ENCODE measurements at places on chromosomes 16 and 17.

GRCh38 chr17:27904114-27904513, 10.9 kb upstream of the LYRM9 start:
- no peak for DNase-seq

DNA sequence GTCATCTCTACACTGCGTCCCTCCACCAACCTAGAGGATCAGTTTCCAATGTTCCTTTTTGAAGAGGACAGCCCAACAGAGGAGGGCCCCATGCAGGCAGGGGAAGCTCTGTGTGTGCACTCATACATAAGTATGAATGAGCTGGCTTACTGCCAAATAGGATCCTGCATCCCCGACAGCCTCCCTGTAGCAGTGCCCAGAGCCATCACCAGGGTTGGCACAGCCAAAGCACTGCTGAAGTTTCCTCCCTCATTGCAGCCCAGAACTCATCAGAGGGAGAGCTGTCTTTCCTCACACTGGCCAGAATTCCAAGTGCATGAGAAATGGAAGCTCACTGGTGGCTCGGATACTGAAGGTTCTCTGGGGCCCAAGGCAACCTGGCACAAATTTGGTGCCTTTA, 114.4 kb downstream of the ASIC2 start:
- no peak for DNase-seq

GRCh38 chr16:23280483-23280967, 21.6 kb upstream of the SCNN1B start:
- DNase-seq = no peak

GRCh38 chr16:12558641-12559040, 245.0 kb downstream of the CPPED1 start:
- no peak for DNase-seq

DNA sequence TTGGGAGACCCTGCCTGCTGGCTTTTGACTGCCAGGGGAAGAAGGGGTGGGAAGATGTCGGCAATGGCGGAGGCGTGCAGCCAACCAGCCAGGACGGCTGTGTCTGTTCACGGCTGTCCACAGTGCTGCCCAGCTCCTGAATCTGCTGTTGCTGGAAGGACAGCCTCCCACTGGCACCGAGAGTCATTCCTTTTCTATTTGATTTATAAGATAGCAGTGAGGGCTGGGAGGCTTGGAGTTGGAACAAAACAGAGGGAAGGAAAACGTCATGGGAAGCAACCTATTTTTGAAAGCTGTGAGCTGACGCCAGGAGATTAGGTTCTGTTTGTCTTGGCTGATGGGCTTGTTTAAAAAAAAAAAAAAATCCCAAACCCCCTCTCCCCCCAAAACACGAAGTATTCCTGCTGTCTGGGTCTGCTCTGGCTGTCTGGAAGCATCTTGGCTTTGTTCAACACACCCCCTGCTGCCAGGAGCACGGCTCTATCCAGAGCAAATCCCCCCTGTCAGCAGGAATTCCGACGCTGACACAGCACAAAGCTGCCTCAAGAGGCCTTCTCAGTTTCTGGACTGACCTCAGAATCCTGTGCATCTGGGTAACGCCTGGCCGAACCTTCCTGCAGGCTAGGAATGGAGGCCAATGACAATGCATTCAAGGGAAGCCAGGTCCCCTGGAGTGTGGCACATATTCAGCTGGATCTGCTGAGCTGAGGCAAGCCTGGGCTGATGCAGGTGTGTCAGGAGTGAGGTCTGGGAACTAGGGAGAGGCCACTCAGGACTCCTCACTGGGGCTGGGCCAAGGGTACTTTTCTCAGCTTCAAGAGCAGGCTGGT, 41.0 kb upstream of the SREBF1 start:
- peak; percentile 87 for DNase-seq

DNA sequence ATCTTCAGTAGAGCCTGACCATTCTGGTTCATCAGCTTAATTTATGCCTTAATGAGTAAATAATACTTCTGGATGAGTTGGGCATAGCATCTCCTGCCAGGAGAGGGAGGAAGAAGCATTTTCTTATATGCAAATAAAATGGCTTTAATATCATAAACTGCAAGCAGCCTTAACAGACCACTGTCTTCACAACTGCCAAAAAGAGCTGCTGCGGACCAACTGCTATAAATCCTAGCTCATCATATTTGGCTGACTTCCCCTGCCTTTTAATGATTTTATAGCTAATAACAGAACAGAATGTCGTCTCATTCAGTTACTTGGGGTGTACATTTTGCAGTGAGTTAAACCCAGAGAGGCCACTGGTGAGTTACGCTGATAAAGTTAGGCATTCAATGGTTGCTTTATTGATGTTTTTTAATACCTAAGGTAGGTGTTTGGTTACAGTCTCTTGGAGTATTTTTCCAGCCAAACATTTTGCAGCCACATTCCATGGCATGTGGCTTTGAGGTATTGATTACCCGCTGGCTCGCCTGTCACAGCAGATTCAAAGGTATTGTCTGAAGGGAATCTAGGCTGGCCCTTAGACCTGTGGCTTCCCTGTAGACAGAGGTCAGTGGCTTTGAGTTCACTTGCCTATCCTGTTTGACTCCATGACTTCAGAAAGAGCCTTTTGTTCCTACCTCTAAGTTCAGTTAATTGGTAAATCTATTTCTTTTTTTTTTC, 16.4 kb downstream of the FAM20A start:
- DNase-seq = peak; percentile 65

DNA sequence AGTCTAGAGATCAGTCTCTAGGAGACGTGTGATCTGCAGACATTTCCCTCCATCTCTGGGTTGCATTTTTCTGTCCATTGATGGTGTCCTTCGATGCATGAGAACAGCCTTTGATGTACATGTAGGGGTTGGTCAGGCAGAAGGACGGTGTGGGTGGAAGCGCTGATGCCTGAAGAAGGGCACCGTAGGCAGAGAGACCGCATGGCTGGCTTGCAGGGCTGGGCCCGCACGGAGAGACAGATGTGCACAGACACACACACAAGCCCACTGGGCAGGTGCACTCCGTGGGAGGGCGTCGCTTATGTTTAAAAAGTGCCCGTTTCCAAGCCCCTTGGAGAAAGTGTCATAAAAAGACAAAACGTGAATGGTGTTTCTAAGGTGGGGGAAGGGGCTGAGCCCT, 15.7 kb upstream of the WFIKKN1 start:
- no peak for DNase-seq

- no peak for DNase-seq
These were observed 39.4 kb upstream of the ACSF3 start for GRCh38 chr16:89054261-89054661.

- DNase-seq = no peak
These were observed 96.2 kb downstream of the PGS1 start for GRCh38 chr17:78474614-78475146.

DNA sequence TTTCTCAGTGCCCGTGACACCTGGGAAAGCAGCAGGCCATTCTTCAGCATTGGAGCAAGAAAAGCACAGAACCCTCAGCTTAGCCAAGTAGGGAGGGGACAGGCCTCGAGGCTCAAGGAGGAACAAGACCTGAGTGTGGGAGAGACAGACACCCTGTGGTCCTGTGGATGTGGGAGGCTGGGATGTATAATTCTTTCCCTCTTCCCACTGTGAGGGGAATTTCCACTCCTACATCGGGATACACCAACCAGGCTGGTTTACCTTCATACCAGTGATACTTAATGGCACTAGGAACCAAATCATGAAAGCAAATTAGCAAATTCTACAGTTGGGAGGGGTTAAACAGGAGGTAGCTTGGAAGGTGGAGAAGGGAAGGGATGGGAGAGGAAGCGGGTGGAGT, 41.7 kb downstream of the LYRM1 start:
- DNase-seq = no peak

GRCh38 chr17:76565728-76566612, 19.7 kb downstream of the ST6GALNAC2 start:
- no peak for DNase-seq

- DNase-seq = no peak
These were observed 73.7 kb downstream of the SREBF1 start for GRCh38 chr17:17763136-17763535.

DNA sequence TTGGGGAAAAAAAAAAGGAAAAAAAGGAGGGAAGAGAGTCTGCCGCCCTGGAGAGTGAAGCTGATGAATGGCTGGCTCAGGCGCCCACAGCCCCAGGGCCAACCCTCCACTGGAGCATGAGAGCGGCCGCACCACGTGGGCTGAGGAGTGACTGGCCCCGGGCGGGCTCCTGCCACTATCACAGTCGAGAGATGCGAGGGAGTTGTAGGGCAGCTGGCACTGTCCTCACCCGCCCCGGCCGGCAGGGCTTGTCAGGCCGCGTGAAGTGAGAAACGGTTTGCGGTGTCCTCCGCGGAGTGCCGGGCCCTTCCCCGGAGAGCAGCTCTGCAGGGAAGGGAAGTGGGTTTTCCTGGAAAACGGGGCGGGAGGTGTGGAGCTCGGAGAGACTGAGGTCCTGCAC, 45.9 kb downstream of the JPH3 start:
- DNase-seq = no peak

DNA sequence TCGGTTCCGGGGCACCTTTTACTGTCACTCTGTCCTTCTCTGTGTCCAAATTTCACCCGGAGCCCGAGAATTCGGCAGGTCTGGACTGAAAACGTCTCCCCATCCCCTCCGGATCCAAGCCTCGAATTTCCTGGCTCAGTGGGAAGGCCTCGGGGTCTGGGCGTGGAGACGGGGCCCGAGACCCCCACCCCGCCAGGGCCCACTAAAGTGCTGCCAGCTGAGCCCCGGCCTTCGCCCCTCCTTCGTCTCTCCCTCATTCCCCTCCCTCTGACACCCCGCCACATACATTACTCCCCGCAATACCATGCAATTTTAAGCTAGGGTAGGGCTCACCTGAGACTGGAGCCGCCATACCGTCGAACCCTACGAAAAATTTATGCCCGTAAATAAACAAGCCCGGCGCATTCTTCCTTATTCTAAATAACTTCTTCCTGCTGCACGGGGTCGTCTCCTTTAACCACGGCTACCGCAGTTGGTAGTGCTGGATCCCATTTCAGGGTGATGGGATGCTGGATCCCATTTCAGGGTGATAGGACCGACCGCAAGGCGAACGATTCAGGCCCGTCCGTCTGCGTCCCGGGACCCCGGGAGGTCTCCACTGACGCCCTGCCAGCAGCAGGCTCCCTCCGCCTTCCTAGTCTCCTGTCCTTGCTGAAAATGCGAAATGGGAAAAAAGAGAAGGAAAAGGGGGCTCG, 4.4 kb upstream of the OR1F1 start:
- DNase-seq = no peak

- DNase-seq = no peak
These were observed 79.0 kb upstream of the SMURF2 start for GRCh38 chr17:64741038-64741641.

- DNase-seq = no peak
These were observed 4.5 kb upstream of the CBX8 start for GRCh38 chr17:79801156-79802038.

GRCh38 chr16:75647112-75647491, 363 bp downstream of the KARS1 start:
- no peak for DNase-seq

DNA sequence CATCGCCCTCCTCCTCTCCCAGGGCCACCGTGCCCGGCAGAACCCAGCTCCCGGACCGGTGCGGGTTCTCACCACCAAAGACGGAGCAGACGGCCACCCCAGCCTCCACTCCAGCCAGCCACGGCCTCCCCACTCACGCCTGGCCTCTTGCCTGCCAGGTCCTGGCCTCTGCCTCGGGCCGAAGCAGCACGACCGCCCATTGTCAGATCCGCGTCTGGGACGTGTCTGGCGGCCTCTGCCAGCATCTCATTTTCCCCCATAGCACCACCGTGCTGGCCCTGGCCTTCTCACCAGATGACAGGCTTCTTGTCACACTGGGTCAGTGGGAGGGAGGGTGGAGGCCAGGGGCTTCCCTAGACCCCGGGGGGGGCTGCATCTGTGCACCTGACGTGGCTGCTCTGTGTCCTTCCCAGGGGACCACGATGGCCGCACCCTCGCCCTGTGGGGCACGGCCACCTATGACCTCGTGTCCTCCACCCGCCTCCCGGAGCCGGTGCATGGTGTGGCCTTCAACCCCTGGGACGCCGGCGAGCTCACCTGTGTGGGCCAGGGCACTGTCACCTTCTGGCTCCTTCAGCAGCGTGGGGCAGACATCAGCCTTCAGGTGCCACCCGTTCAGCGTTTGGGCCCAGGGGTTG, 6.6 kb upstream of the RHOT2 start:
- no peak for DNase-seq

GRCh38 chr16:3182608-3183444, 5.2 kb upstream of the OR1F1 start:
- DNase-seq = no peak

DNA sequence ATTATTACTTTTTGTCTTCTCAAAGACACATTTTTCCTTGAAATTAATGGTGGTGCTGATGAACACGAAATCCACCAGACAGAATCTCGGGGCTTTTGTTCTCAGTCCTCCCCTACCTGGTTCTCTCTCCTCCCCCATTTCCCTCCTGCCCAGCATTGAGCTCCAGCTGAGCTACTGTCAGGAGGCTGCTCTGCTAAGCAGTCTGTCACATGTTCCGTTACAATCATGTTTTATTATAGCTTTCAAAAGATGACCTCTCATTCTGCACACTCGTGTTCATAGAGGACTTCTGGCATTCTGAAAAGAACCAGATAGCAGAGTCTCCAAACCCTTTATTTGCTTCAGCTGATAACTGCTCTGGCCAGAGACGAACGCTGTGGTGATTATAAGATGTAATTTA, 732.5 kb upstream of the RBFOX1 start:
- DNase-seq = no peak

DNA sequence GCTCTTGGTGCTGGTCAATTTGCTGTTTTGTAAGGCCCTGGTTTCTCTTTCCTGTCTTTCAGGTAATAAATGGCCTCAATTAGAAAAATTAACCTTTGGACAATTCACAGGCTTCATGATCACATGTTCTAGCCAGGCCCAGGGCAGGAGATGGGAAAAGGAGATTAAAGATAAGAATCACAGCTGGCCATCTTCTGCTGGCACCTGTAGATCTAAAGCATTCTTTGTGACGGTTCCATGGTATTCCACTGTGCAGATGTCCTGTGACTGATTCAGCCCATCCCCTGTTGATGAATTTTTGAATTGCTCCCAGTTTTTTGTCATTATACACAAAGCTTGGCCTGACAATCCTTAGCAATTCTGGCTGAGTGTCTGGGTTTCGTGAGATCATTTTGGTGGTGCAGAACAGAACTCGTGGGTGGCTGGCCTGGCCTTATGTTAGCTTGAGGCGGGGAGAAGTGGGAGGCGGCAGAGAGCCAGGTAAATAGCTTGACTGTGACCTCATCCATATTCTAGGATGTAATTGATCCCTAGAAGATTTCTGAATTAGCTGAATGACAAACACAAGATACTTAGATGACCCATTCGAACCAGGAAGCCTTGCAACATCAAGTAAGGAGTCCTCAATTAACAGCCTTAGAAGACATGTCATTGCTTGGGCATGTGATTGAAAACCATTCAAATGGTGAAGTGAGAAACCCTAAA, 14.1 kb downstream of the TMC5 start:
- DNase-seq = no peak

- no peak for DNase-seq
These were observed 45.0 kb downstream of the KCNJ16 start for GRCh38 chr17:70119983-70120382.
